Astrocyte of the spinal cord (primary cell): ENCODE measurements at places on chromosomes 5 and 9.

DNA sequence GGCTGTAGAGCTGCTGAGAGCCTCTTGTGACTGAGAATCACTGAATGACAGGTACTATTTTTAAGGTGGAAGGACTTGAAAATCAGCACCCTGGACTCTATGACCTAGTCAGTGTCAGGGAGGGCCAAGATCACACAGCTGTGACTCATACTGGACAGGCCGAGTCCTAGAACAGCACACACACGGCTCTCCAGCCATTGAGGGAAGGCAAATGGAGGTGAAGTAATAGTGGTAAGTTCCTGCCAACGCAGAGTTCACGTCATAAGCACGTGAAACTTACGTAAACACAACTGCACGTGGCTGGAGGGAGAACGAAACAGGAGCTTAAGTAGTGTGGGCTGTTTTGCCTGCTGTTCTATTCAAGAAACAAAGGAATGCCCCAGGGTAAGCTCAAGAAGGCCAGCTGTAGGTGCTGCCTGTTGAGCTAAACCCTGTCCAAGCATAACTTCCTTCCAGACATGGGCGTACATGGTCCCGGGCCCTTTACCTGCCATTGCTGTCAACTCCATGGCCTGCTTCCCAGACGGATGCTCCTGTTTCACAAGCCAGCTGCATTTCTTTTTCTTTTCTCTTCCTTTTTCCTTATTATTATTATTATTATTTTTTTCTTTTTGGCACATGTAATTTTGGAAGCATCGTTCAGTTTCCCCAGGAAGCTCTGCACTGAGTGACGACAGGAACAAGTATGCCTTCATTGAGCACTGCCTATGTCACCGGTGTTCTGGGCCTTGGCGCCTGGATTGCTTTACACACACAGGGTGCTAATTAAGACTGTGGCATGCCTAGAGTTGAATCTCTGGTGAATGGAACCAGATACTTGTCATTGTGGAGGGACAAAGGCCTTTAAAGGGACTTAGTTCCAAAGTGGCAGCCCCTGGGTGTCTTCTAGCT, 10.2 kb upstream of the LCP2 start:
- peak; percentile 38 for DNase-seq

GRCh38 chr5:132971483-132972435, 8.3 kb upstream of the AFF4 start:
- no peak for DNase-seq

GRCh38 chr9:132546148-132547051, 36.0 kb upstream of the BARHL1 start:
- DNase-seq = peak; percentile 9

DNA sequence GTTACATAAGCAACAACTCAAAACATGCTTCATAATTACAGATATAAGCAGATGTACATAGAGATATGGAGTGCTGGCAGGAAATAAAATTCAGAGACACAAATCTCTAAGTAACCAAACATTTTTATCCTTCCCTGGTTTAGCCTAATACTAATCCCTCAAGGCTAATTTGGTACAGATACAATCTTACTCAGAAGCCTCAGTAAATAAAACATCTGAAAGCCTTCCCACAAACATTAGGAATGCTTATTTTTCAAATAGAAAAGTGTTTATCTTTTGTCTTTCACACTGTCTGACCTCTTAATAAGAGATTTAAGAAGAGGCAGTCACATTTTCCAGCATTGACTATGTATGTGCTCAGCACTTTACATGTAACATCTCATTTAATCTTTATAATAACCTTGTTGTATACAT, 399.4 kb downstream of the ARRDC3 start:
- no peak for DNase-seq

GRCh38 chr5:32508806-32509805, 64.6 kb upstream of the ZFR start:
- no peak for DNase-seq
